ENCODE measurements at places on chromosomes 16 and 17.

GRCh38 chr17:55510986-55511721, at the start of gene SMIM36:
Gene SMIM36, minus strand, starts transcription at chr17:55511452.
- no peak for DNase-seq

DNA sequence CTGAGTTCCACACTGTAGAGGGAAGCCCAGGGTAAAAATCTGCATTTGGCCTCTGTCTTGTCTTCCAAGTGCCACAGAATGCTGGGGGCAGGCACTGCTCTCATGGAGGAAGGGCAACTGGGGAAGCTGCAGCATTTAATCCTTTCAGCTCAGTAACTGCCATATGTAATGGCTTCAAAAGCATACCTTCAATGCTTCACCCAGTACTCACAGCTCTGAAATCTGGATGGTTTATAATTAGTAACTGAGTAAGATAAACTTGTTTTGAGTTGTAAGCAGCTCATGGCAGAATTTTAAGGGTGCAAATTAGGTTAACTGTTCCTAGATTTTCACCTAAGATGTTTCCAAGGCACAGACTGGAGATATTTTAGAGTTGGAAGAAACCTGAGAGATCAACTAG, 24.5 kb downstream of the PMP22 start:
- no peak for DNase-seq

DNA sequence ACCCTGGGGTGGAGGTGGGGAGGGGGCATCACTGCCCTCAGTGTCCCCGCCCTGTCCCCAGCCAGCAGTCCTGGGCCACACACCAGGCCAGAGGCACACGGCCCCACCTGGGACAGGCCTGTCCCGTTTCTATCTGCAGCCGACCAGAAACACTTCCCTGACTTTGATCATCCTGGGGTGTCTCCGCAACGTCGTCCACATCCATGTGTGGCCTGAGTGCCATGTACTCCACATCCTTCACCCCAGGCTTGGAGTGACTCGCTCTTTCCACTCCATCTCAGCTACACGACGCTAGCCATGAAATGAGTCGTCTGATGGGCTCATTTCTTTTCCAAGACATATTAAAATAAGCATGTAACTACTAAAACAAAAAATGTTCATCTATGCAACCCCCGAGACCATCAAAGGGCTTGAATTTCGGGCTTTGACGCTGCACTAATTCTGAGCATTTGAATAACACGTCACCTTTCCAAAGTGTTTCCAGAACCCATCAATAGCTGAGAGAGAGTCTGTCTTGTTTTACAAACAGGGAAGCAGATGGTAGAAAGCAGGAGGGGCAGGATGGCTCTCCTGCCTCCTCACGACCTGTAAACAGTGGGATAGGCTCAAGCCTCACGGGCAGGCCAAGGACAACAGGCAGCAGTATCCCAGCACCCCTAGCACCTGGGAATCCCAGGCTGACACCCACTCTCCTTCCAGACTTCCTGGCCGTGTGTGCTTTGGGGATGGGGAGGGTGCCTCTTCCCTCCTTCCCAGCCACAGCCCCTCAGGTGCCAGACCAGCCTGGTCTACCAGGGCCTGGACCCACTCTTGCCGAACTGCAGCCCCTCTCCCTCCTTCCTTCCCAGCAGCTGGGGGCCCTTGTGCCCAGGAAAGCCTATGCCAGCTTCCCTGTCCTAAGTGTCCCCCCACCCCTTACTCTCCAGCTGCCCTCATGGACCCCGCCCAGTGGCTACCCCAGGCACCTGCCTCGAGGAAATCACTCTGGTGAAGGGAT, 20.0 kb upstream of the RASD1 start:
- DNase-seq = no peak

- no peak for DNase-seq
Measured at GRCh38 chr17:64781014-64781756, 119.1 kb upstream of the SMURF2 start.

DNA sequence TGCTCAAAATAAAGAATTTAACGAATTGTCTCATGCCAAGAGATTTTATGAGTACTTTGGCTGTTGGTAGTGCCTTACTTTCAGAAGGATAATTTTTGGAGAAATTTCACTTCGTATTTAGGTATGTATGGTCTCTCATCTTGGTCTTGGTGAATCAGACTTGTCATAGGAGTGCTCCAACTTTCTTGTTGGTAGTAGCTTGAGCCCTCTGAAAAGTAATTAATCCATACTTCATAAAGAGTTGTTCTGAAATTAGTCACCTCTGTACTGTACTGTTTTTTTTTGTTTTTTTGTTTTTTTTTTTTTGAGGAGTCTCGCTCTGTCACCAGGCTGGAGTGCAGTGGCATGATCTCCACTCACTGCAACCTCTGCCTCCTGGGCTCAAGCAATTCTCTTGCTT, 11.6 kb downstream of the ZNRF1 start:
- no peak for DNase-seq

DNA sequence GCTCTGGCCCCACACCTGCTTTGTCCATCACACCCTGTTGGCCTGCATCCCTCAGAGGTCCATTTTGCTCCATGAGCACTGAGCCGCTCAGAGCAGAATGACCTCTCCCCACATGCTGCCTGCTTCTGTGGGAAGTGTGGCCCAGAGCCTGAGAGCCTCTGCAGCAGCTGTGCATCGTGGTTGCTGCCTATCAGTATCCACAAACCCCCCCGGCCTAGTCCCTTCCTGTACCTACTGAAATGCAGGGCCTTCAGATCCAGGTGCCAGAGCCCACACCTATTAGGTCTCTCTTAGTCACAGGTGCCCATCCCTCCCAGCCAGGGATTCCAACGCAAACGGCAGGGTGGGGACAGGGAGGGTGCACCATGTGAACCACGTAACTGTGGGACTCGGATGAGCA, 16.6 kb upstream of the TRPV3 start:
- no peak for DNase-seq

DNA sequence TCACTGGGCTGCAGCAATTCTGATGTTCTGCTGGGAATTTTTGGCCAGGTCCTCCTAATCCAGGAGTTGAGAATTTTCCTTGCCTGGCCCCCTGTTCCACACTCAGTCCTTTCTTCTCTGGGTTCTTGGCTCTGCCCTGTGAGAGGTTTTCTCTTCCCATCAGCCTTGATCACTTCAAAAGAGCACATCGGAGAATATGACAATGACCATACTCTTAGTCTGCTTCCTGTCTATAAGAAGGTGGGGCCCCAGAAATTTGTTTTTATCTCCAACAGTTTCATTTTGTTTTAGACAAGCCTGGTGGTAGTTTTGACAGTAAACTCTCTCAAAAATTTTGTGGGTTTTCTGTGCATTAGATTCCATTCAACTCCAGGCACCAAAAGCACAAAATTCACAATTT, 70.7 kb downstream of the C17orf67 start:
- no peak for DNase-seq
